ENCODE measurements at places on chromosomes 1 and 21. TPM values are rescaled to one million over a fixed set of nuclear protein-coding genes. Genes with fewer than 3 reads are reported as not detected.

Gene RBM8A
- total RNA-seq, result 261 TPM

Gene ADGRL2
- 0.11 TPM for total RNA-seq

Gene TCEA3
- not detected for total RNA-seq

Gene RAB42
- total RNA-seq, result not detected

Gene HES4
- 8.4 TPM for total RNA-seq

Gene S100A1
- 586 TPM for total RNA-seq

Gene KRTAP11-1
- not detected for total RNA-seq

Gene ARID1A
- total RNA-seq, result 11.2 TPM

Gene ELAPOR1
- not detected for total RNA-seq

Gene E2F2
- total RNA-seq, result 4.1 TPM

Gene KRTAP7-1
- not detected for total RNA-seq

Gene ZBTB8B
- total RNA-seq, result 0.35 TPM

Gene CAPN9
- total RNA-seq, result not detected

Gene FCGR3A
- total RNA-seq, result not detected

Gene FALEC
- not detected for total RNA-seq

Gene LGR6
- not detected for total RNA-seq

Gene B3GALT6
- total RNA-seq, result 25.9 TPM

Gene TUFT1
- 4.2 TPM for total RNA-seq

Gene PCNX2
- 4.8 TPM for total RNA-seq

Gene WDR64
- total RNA-seq, result not detected

Gene RAB25
- total RNA-seq, result not detected

Gene BRDT
- not detected for total RNA-seq

Gene FCRL5
- total RNA-seq, result not detected

Gene KLHL12
- 34.3 TPM for total RNA-seq

Gene SMCP
- not detected for total RNA-seq

Measured in SK-MEL-5 (cell line).